ENCODE measurements at places on chromosomes 6 and 20.

DNA sequence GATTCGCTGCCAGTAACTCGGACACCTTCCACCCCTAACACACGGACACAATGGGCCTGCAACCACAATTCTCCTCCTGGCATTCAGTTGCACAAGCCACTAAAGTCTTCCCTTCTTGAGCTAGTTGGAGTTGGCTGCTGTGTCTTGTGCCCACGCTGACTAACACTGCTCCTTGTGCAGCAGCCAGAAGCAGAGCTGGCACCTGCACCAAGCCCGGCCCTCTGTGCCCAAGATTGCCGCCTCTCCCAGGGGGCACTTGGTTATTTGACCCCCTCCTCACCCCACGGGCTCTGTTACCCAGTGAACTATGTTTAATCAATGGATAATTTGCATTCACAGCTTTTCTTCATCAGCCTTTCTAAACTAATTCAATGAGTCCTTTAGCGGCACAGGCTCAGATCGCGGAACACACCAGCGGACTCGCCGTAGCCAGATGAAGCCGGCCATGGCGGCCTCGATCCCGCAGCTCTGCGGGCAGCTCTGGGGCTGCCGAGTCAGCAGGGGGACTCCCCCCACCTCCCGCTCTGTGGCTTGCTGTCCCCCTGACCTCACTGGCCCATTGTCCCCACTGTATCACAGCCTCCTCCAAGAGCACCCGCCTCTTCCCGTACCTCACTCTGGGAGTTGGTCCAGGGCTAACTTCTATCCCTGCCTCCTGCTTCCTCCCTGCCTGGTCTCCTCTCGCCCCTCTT is 94.8 kb upstream of the AFDN start:
- DNase-seq, result no peak

- no peak for DNase-seq
Observed at GRCh38 chr6:86331265-86331840, 606.0 kb upstream of the HTR1E start.

GRCh38 chr6:161396539-161396938 is 122.7 kb upstream of the AGPAT4 start:
- DNase-seq, result no peak

DNA sequence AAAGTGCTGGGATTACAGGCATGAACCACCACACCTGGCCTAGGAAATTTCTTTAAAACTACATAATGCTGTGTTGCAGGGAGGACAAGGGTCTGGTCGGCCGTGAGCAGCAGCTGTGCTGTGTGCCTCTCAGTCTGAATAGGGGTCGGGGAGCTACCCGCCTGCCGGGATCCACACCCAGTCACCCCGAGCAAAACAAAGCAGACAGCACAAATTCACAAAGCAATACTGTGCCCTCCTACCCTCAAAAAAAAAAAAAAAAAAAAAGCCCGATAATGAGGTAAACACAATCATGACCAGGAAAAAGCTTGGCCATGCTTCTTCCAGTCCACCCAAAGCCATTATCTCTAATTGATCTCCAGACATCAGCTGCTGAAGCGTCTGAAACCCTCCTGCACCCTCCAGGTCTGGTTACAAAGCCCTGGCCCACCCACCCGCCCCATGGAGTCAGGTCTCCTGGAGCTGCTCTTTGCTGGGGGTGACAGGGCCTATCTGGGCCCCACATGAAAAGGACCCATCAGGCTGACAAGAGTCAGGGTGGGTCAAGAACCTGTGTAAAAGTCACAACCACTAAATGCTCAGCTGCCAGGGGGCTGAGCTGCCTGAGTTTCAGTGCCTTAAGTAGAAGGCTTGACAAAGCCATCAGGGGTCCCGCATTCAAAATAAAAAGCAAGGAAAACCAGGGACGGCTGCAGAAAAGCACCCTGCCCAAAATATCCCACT is 88.2 kb downstream of the NOL4L start:
- no peak for DNase-seq

DNA sequence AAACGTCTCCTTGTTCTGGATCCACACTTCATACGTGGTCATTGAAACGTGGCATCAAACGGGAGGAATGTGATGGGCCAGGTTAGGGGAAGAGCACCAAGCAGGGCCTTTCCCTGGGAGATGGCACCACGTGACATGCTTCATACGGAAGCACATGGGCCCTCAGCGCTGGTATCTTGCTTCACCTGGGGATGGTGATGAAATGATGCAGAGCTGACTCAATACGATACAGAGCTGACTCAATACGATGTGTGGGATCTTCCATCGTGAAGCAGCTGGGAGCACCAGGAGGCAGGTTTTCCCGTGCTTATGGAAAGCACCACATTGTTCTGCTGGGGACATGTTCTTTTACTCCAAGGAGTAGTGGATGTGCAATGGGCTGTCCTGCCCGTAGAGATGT is 22.5 kb upstream of the TAGAP start:
- no peak for DNase-seq

- no peak for DNase-seq
Observed at GRCh38 chr6:169312658-169313346, 59.2 kb upstream of the THBS2 start.

DNA sequence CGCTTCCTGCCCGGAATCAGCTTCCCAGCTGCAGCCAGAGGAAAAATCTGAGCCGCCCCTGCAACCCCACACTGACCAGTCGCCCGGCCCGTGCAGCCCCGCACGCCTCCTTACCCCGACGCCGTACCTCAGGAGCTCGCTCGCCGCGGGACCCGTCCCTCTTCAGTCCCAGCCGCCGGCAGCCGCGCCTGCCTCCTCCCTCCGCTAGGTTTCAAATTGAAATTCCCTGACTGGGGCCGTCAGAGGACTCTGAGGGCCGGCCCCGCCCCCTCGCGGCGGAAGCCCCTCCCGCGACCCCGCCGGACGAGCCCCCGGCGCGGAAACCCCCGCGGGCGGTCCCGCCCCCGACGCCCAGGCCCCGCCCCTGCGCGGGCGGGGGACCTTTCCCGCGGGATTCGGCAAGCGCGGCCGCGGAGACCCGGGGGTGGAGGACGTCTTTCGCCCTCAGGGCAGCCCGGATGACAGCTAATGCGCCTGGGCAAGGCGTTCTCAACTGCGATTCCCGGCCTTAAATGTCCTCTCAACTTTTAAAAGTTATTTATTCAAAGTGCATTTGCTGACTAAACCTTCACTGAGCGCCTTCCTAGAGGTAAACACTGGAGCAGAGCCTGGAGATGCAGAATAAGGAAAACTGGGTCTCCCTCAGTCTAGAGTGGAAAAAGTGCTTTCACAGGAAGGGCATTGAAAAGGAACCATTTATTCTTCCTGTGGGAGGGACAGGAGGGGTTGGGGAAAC is at the start of gene EPB41L2:
Gene EPB41L2, minus strand, starts transcription at position 218 of the 736 bp plus-strand sequence. CDS start 106,760 bp downstream, outside the sequence.
- DNase-seq, result peak; percentile 91

- DNase-seq, result no peak
Observed at GRCh38 chr6:26594730-26595632, 1.8 kb upstream of the ABT1 start.

DNA sequence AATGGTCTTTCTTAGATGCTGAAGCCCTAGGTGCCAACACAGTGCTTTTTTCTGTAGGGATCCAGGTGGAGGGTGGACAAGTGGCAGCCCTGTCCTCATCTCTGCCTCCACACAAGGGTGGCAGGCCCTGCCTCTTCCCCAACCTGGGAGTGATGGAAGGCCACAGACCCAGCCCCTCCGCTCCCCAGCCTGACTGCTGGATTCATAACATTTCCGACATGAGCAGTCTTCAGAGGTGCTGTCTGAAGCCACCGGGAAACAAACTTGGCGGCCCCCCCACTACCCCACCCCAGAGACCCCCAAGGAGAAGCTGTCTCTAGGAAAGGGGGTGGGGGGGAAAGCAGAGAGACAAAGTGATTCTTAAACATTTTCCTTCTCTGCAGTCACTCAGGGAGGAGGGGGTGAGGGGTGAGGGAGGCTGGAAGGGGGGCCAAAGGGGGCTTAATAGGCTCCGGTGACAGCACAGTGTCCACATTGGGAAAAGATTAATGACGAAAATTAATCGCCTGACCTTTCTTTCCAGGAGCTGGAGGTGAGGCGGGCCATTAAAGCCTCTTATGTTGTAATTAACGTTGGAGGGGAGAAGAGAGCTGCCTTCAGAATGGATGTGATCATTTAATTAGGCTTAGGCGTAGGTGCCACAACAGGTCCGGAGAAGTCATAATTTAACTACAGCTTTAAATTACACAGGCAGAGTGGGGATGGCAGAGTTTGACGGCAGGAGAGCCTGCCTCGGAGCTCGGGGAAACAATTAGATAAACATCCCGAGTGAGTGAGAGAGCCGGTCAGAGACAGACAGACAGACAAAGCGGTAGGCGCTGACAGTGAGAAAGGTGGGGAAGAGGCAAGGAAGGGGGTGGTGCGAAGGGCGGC is 76.8 kb upstream of the FOXP4 start:
- DNase-seq, result no peak

GRCh38 chr6:142030115-142030619 is 102.6 kb upstream of the GJE1 start:
- DNase-seq, result no peak

GRCh38 chr6:38131527-38131965 is 312.0 kb downstream of the ZFAND3 start:
- DNase-seq, result peak; percentile 19

DNA sequence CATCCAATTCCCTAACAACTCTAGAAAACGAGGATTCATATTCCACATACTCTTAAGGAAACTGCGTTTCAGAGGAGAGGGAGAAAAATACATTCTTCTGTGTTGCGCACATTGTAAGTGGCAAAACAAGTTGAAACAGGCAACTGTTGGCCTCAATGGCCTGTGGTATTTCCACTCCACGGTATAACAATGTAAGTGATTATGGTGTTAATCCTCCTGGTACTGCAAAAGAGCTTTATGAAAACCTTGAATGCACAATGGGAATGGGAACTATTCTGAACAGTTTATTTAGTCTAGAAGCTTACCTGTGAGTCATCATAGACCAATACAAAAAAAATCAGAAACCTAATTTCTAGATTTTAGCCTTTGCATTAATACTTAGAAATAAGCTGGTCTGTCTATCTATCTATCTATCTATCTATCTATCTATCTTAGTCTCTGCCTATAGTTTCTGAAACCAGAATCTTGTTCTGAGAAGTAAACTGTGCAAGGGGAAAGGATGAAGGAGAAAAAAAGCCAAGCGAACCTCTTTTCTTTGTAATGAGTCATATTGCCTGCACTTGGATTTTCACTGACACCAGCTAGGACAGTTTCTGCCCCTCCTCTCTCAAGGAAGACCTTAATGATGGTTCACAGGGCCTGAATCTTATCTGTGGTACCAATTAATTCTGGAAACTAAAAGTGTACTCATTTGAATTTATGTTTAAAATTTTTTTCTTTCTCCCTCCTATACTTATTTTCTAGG is 101.5 kb downstream of the RNF144B start:
- DNase-seq, result peak; percentile 59

- DNase-seq, result no peak
Observed at GRCh38 chr20:64063389-64064144, 569 bp downstream of the TCEA2 start.

GRCh38 chr6:78966542-78966941 is 99.2 kb downstream of the IRAK1BP1 start:
- no peak for DNase-seq

DNA sequence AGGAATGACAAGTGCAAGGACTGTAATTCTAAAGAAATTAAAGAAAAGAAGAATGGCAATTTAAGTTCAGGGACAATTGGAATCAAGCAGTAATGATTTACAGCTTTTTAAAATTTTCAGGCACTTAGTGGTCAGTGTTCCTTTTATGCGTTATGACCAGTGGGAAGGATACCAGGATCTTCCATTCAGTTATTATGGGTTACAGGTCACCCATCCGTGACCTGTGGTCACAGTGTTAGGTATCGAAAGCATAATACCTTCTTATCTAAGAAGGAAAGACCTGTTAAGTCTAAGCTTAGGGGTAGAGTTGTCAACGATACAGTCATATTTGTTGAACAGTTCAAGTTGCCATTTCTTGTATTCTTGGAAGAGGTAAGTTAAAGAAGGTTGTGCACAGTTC is 253.8 kb downstream of the LAMA2 start:
- DNase-seq, result no peak

DNA sequence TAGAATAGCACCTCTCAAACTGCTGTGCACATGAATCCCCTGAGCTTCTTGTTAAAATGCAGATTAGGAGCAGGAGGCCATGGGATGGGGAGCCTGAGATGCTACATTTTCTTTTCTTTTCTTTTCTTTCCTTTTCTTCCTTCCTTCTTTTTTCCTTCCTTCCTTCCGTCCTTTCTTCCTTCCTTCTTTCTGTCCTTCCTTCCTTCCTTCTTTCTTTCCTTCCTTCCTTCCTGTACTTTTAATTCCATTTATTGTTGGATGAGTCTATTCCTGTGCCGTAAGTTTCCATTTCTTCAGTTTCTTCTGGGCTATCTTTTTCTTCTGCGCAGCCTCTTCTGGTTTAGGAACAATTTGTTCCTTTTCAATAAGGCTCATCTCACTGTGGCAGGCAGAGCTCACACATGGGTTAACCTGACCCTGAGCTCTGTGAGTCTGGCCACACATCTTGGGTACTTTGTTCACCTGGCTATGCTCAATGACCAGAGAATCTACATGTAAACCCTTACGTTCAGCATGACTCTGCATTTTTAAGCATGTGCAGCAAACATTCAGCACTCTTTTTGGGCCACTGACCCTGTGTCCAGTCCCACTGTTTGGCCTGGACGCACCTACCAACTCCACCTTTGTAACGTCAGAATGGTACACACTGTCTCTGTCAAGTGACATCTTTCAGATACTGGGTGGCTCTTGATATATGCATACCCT is 114.7 kb upstream of the INSM1 start:
- DNase-seq, result no peak

DNA sequence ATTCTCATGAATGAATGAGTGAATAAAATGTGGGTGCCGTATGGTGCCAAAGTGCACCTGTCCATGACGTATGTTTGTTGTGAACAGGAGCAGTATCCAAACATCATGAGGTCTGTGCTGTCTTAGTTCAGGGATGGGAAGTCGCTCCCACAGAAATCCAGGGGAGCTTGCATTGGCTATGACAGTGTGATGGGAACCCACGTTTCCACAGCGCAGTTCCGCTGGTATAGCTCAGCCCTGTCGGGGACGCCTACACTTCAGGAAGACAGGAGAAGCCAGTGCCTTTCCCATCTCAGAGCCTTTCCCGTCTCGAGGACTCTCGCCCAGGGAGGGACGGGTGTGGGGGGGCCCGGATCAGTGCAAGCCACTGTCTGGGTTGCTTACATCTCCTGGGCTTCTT is 69.8 kb downstream of the DACT2 start:
- DNase-seq, result no peak

- no peak for DNase-seq
Observed at GRCh38 chr6:49635480-49635879, 1.2 kb downstream of the RHAG start.

GRCh38 chr6:106372838-106373501 is 12.5 kb downstream of the CRYBG1 start:
- DNase-seq, result no peak

GRCh38 chr6:8736156-8736895 is 301.0 kb upstream of the SLC35B3 start:
- no peak for DNase-seq
